ENCODE measurements at places on chromosomes 11 and 22.

GRCh38 chr11:119910051-119910450 lies 181.1 kb upstream of the NECTIN1 start:
- no peak for DNase-seq

DNA sequence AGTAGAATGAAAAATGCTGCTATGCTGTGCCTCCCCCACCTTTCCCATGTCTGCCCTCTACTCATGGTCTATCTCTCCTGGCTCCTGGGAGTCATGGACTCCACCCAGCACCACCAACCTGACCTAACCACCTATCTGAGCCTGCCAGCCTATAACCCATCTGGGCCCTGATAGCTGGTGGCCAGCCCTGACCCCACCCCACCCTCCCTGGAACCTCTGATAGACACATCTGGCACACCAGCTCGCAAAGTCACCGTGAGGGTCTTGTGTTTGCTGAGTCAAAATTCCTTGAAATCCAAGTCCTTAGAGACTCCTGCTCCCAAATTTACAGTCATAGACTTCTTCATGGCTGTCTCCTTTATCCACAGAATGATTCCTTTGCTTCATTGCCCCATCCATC lies 14.9 kb upstream of the HBE1 start:
- no peak for DNase-seq

DNA sequence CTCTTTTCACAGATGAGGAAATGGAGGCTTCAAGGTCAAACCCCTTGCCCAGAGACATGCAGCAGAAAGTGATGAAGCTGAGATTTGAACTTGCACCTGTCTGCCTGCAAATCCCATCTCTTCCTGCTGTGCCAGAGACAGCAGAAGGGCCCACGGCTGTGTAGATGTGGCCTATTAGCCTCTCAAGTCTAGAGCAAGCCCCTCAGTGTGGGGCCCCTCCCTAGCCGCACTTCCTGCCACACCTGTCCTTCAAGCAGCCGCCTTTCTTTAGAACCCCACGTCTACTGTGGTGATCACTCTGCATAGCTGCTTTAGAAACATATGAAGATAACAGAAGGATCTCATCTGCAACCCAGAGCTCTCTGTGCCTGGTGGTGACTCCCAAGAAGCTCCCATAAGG lies 41.2 kb upstream of the JAM3 start:
- no peak for DNase-seq

DNA sequence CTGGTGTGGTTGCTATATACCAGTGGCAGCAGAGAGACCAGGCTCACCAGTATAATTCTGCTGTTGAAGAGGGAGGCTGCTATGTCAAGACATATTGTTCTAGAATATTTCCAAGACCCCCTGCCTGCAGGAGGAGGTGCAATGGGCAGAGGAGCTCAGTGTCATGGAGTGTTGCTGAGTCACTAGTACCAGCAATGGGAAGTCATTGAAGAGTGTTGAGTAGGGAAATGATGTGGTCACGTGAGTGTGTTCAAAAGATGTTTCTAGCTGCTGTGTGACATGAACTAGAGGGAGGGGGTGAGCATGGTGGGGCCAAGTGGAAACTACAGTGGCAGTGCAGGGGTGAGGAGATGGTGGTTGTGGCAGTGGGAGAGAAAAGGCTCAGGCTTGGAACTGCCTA lies 76.3 kb upstream of the BIRC3 start:
- DNase-seq: no peak

- no peak for DNase-seq
Observed at GRCh38 chr11:114316980-114317786, 21.0 kb downstream of the NNMT start.

GRCh38 chr11:103703437-103703836 lies 333.0 kb upstream of the DDI1 start:
- no peak for DNase-seq

DNA sequence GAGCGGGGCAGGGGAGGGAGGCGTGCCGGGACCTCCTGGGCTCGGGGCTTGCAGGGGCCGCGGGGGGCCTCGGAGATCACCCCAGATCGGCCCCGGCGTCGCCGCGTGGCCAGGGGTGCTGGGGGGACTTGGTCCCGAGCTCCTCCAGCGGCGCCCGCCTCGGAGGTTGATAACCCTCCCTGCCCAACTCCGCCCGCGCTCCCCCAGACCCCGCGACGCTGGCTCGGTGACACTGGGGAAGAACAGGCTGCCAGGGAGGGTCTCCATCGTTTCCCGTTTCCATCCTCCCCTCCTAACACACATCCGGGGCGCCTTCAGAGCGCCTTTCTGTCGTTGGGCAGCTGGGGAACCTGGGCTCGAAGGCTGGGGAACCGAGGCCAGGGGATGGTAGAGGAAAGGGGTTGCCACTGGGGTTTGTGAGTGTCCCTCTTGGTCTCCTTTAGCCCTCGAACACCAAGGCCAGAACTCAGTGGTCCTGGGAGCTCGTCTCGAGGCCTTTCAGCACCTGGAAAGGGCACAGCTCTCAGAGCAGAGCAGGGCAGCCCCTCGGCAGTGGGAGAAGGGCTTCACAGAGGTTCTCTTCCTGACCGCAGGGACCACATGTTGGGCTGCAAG lies 431 bp downstream of the SLC37A2 start:
- no peak for DNase-seq

Data from Kasumi-1 (cell line).